ENCODE measurements at places on chromosomes 3 and 15.

DNA sequence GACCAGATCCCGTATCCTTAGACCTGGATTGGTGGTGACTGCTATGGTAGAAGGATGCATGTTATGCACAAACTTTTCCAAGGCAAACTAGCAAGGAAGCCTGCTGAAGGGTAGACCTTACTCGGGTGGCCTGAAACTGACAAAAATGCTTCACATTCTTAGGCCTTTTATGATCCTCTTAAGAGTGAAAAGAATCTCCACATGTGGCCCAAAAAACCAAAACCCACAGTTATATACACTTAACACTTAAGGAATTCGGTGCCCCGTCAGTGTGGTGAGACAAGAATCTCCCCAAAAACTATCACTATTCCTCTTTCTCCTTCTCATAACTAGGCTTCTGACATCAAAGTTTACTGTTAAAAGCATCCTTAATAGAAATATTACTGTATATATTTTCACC is 130.1 kb upstream of the SOX2 start:
- DNase-seq = no peak

- DNase-seq = no peak
Observed at GRCh38 chr15:37794947-37795346, 139.5 kb upstream of the TMCO5A start.

- no peak for DNase-seq
Observed at GRCh38 chr3:128624526-128625138, 26.0 kb downstream of the RPN1 start.

- peak; percentile 62 for DNase-seq
Observed at GRCh38 chr3:27022096-27022761, 347.0 kb downstream of the NEK10 start.

DNA sequence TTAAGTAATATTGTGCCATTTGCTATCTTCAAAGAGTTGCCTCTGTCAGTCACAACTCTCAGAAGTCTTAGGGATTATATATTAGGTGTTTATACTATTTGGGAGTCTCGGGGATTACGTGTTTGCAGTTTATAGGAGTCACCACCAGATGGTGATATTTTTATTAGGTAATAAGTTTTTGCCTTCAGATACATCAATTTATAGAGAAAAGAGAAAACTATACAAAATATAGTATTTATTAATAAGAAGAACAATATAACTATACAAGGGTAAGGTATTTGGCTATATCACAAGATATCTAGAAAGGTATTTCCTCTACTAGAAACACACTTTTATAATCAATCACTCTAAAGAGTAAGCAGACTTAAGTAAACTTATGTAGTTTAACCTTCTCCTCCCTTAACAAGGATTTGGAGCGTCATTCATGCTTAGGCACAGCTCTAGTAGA is 10.7 kb upstream of the DHX36 start:
- DNase-seq = peak; percentile 19

- DNase-seq = peak; percentile 89
Observed at GRCh38 chr3:110881069-110881468, 190.5 kb upstream of the NECTIN3 start.

DNA sequence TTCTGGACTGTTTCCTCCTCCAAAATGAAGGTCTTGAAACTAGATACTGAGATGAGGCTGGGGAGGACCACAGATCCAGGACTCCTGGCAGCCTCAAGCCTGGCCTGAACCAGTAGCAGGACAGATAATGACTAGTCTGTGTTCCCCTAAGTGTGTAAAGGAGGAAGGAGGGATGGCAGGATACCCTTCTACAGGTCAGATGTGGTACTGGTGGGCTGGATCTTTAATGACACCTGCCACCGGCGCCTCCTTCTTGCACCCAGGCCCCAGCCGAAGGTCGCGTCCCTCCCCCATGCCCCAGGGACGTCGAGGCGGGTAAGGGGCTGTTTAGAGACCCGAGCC is 556 bp downstream of the USP19 start:
- no peak for DNase-seq

GRCh38 chr3:36904641-36905040 is 40.2 kb downstream of the TRANK1 start:
- DNase-seq = peak; percentile 56

DNA sequence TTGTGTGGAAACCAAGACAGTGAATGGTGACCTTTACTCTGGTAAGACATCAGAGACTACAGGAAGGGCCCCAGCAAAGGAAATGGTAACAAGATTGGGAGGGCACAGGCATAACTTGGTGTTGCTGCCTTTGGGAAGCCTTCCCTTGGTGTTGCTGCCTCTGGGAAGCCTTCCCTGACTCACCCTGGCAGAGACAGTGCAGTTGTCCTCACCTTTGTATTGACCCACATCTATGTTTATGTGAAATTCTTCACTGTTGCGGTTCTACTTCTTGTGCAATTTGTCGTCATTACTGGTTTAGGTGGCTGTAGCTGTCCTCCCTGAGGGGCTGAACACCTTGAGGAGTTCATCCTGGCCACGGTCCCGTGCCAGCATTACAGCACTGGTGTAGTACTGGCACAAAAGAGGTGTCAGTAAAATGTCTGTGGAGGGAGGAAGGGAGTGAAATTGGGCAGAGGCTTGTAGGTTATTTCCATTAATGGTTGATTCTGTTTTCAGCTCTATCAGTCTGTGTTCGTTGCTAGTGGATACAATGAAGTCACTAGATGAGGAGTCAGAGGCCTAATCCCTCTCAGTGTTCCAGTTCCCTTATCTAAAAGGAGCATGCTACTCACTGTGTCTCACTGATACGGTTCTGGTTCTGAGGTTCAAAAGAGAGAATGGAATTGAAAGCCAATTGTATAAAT is 21.6 kb downstream of the IFT122 start:
- DNase-seq = peak; percentile 20

DNA sequence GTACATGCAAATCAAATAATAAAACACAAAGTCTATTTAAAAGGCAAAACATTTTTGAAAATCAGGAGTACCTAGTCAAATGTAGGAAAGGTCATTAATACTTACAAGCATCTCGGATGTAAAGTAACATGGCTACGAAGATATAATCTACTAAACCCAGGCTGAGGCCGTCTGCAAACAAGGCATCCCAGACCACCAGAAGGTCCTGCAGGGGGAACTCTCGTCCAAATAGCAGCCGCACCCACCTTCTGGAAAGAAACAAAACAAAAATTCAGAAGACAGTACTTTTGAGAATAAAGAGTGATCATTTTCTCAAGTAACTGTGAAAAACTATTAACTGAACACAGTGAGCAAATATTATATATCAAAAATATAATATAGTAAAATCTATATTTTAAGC is 423.1 kb downstream of the PLCL2 start:
- no peak for DNase-seq

GRCh38 chr3:172309741-172310427 is 138.4 kb downstream of the GHSR start:
- no peak for DNase-seq

DNA sequence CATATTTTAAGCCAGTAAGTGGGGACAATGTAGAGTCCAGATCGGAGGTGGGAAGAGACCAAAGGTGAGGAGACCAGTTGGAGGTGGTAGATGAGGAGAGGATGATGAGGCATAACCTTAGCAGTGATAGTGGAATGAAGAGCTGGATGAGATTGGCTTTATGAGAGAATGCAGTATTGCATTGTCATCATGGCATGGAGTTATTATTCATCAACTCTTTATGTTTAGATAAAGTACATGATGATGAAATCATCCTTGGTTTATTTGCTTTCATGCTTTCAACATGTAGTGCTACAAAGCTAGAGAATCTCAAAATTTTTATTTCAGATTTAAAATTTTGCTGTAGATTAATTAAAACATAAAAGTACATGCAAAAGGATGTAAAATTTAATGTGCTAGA is 64.0 kb downstream of the PPM1L start:
- DNase-seq = no peak

GRCh38 chr3:71652781-71653413 is 69.4 kb upstream of the FOXP1 start:
- DNase-seq = peak; percentile 54

GRCh38 chr15:98232761-98233160 is 272.3 kb downstream of the ARRDC4 start:
- DNase-seq = no peak

- peak; percentile 24 for DNase-seq
Observed at GRCh38 chr3:113533534-113533892, 1.2 kb downstream of the SIDT1 start.

- DNase-seq = no peak
Observed at GRCh38 chr3:100981164-100981911, 11.9 kb downstream of the ABI3BP start.

DNA sequence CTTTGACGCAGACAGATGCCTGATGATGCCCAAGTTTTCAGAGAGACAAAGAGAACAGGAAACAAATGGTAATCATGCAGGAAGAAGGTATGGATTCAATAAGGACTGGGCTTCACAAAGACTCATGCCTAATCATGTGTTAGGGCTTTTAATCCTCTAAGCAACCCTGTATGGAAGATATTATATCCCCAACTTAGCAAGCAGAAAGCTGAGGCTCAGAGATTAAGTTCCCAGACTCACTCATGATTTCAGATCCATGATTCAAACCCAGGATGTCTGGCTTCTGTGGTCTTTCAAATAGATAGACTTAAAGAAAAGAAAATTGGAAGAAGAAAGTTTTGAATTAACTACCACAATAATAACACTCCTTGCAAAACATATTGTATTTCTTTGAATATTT is 4.1 kb upstream of the CLASP2 start:
- DNase-seq = no peak

GRCh38 chr15:35519541-35520149 is 26.3 kb downstream of the DPH6 start:
- no peak for DNase-seq

DNA sequence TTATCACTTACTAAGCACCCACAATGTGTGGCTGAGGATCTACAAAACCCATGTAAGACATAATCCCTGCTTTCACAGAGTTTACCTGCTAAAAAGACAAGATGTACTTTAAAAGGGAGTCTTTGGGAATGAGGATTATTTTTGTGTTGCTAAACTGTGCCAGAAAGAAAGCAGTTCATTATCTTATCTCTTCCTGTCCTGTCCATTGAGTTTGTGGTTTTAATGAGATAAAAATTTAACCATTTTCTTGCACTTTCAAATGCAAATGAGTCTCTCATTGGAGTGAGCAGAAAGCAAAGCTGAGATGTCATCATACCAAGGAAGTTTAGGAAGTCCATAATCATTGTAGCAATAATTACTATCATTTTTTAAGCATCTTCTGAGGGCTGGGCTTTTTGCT is 231.2 kb upstream of the ADAMTS9 start:
- no peak for DNase-seq

DNA sequence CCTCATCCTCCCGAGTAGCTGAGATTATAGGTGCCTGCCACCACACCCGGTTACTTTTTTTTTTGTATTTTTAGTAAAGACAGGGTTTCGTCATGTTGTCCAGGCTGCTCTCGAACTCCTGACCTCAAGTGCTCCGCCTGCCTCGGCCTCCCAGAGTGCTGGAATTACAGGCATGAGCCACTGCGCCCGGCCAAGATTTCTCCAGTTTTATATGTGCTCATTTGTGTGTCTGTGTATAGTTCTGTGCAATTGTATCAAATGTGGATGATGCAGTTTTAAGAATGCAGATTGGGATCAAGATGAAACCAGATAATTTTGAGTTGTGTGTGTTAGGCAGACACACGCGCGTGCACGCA is 68.3 kb downstream of the SLCO3A1 start:
- DNase-seq = no peak

GRCh38 chr15:58839485-58839884 is 68.4 kb downstream of the MINDY2 start:
- peak; percentile 59 for DNase-seq

Measured in T47D (cell line).